AML-193 (cell line): ENCODE measurements at places on chromosomes 2 and 18.

GRCh38 chr2:101949304-101949703 is 42.5 kb upstream of the IL1R2 start:
- no peak for DNase-seq

GRCh38 chr2:149858216-149858615 is 270.6 kb upstream of the MMADHC start:
- DNase-seq, result no peak

DNA sequence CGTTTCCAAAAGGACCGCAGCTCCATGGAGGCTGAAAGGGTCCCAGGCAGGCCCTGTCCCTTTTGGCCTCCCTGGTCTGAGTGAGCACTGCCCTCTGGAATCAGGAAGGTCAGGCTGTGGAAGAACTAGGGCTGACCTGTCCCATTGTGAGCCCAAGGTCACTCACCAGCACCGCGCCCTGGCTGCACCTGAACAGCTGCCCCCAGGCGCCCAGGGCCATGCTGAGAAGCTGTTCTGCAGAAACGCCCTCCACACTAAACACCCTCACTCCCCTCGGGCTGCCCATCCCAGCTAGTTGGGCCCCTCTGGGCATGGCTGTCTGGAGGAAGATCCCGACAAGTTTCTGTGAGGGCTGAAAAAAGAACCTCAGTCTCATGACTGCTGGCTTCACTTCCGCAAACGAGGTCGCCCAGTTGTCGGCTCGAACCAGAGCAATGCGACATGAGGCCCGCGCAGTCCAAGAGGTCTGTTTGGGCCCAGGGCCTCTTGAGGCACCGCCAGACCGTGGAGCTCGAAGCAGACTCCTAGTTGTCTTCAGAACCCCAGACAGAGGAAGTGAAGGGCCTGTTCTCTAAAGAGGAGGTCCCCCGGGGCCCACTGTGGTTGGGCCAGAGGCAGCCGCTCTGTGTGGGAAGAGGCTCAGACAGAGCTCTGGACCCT is 64.4 kb downstream of the INPP5D start:
- DNase-seq, result no peak

- DNase-seq, result no peak
These were observed 197.9 kb upstream of the LRRTM4 start for GRCh38 chr2:77720115-77720514.

- DNase-seq, result no peak
These were observed 15.6 kb downstream of the ARHGEF33 start for GRCh38 chr2:38905251-38905650.

- DNase-seq, result no peak
These were observed 2.6 kb downstream of the IL1R1 start for GRCh38 chr2:102145107-102145506.

- DNase-seq, result no peak
These were observed 190.1 kb downstream of the PTPRM start for GRCh38 chr18:7757175-7757574.

DNA sequence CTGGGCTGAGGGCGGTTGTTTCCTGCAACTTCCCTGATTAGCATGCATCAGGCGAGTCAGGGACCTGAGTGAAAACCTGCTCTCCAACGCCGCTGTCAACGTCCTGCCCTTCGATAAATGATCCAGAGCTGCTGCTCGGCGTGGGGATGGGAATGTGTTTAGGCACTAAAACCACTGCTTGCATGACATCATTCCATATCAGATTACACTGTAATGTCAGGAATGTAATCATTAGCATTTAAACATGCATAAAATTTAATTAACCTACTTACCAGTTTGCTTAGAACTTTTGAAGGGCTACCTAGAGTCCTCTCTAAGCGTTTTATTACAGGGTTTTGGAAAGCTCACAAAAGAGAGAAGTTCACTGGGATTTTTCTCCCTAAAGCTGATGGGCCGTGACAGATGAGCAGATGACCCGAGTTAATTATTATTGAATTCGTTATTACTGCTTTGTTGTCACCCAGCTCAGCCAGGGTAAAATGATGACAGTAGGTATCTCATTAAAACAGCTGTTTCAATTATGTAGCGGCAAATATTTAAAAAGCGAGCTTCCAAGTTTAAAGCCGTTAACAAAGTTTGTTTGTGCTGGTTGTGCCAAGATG is 685.6 kb upstream of the SALL3 start:
- no peak for DNase-seq
